ENCODE measurements at places on chromosomes 4 and X.

DNA sequence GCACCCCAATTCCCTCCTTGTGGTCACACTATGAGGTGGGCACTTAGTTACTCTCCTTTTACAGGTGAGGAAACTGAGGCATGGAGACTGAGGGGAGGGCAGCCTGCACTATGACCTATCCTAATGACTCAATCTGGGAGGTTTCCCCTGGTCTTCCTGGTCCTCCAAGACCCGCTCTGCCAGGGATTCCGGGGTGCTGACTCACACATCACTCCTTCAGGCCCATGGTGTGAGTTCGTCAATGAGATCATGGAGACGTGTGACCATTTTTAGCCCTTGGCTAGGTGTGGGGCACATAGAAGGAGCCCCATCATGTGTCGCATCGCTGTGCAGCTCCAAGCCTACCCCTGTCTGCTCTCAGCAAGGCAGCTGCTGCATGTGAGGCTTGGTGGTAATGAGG is 32.4 kb upstream of the BCOR start:
- peaks cover 8% of the 10 kb centered on the region for H3K4me1 ChIP-seq
- no peak overlapping the region for H3K4me3 ChIP-seq
- peaks cover 4% of the 10 kb centered on the region for H3K36me3 ChIP-seq
- no peaks in the 10 kb centered on the region for H3K27me3 ChIP-seq
- no peak overlapping the region for H3K27ac ChIP-seq

DNA sequence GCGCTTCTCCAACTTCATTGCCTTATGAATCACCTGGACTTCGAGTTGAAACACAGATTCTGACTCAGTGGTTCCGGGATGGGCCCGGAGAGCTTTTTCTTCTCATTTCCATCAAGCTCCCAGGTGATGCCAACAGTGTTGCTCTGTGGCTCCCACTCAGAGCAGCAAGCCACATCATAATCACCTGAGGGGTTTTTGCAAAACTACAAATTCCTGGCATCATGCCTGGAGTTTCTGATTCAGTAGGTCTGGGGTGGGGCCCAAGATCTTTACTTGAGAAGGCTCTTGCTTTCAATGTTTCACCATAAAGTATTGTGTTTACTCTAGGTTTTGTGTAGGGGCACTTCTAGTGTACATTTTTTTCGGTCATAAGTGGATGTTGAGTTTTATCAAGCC is 7.0 kb downstream of the MTM1 start:
- H3K4me3 ChIP-seq, result peak overlapping the region; percentile 72
- H3K36me3 ChIP-seq, result peaks cover 17% of the 10 kb centered on the region
- peak overlapping the region; percentile 94 for H3K27ac ChIP-seq

DNA sequence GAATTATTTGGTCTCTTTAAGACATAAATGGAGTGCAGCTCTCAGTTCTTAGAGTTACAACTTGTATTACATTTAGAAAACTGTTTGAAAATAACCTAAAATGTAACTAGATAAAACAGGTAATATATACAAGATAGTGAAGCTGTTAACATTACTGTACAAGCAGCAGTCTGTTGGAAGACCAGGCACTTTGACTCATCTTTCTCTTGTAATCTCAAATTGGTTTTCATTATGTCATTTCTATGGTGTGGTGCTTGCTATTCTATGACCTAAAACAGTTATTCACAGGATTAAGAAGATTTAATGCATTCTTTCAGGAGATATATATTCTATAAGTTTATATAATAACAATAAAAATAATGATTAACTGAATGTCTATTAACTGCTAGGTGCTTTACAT is 282.5 kb upstream of the PITX2 start:
- H3K4me3 ChIP-seq, result no peak overlapping the region
- DNase-seq, result no peak
- H3K36me3 ChIP-seq, result no peaks in the 10 kb centered on the region
- H3K4me1 ChIP-seq, result no peaks in the 10 kb centered on the region
- no peak overlapping the region for H3K27ac ChIP-seq

DNA sequence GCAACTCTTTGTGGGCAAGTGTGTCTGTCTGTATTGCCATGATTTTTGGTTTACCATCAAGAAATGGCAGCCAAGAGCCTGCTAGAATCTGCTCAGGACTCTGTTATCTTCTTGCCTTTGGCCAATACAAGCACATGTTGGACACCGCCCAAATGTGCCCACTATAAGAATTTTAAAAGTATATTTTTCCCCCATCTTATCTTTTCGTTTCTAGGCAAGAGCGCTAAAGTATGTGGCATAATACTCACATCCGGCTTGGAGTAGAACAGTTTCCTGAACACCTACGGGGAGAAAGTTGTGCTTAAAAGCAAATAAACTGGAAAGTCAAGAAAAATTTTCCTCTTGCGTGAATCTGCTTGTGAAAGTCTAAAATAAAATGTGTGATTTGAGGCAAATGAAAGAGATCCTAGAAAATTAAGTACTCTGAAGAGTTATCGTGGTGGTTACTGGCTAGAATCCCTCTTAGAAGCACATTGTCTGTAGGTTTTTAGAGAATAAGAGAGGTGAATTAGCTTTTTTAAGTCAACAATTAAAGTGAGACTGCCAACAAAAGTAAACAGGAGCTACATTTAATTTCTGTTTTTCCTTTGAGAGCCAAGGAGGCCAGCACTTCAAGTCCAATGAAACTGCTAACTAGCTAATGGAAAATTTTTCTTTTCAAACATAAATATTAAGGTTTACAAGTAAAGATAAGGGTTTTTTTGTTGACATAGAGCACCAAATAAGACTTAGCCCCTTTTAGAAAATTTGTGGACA is 220.2 kb downstream of the SOWAHB start:
- H3K36me3 ChIP-seq, result no peaks in the 10 kb centered on the region
- no peak for DNase-seq
- H3K27me3 ChIP-seq, result peaks cover 13% of the 10 kb centered on the region
- no peak overlapping the region for H3K4me3 ChIP-seq
- no peaks in the 10 kb centered on the region for H3K4me1 ChIP-seq

DNA sequence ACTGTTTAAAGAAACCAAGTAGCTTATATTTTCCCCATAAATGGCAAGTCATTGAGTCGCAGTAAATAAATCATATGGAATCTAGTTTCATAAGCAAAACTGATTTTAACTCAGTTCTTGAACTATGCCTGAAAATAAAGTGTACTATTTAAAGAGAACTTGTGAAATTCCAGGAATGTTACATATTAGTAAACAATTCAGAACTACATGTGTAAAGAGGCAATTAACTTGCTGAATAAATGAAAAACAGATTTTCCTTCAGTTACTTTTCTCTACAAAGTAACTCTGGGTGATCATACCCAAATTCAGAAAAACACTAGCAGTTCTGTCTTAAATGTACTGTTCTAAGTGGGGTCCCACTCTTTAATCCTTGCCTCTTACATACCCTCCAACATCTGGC is 236.1 kb upstream of the EDNRA start:
- no peaks in the 10 kb centered on the region for H3K27me3 ChIP-seq
- DNase-seq, result no peak
- no peak overlapping the region for H3K4me3 ChIP-seq
- H3K27ac ChIP-seq, result no peak overlapping the region

GRCh38 chrX:103878466-103879122 is 46.5 kb upstream of the RAB9B start:
- no peak overlapping the region for H3K27ac ChIP-seq
- no peaks in the 10 kb centered on the region for H3K36me3 ChIP-seq
- peaks cover 5% of the 10 kb centered on the region for H3K4me1 ChIP-seq

DNA sequence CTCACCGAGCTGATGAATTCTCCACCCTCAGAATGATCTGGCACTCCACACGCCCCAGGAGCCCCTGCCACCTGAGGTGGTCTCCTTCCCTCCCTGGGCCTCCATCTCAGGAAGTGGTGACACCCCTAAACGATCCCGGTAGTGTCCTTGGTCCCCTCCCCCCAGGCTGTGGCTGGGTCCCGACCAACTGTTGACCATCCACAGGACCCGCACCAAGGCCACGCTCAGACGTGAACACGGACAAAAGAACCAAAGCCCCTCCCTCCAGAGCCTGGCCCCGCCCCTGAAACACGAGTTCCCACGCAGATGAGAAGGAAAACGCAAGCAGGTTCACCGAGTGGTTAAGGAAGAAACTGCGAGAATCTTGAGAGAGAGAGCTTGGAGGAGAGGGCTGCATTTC is 16.6 kb downstream of the LRPAP1 start:
- peaks cover 59% of the 10 kb centered on the region for H3K36me3 ChIP-seq
- no peak overlapping the region for H3K4me3 ChIP-seq
- H3K4me1 ChIP-seq, result no peaks in the 10 kb centered on the region
- no peak overlapping the region for H3K27ac ChIP-seq
- no peaks in the 10 kb centered on the region for H3K27me3 ChIP-seq
- no peak for DNase-seq

GRCh38 chrX:40260146-40260747 is 162.5 kb upstream of the BCOR start:
- peaks cover 1% of the 10 kb centered on the region for H3K27me3 ChIP-seq
- peaks cover 2% of the 10 kb centered on the region for H3K4me1 ChIP-seq
- no peak for DNase-seq

GRCh38 chr4:86818841-86819240 is 30.3 kb downstream of the SLC10A6 start:
- H3K36me3 ChIP-seq, result no peaks in the 10 kb centered on the region
- no peak overlapping the region for H3K4me3 ChIP-seq
- H3K27ac ChIP-seq, result no peak overlapping the region
- no peaks in the 10 kb centered on the region for H3K4me1 ChIP-seq

GRCh38 chrX:10244915-10245622 is 88.3 kb downstream of the CLCN4 start:
- no peak overlapping the region for H3K4me3 ChIP-seq
- H3K4me1 ChIP-seq, result no peaks in the 10 kb centered on the region
- H3K36me3 ChIP-seq, result no peaks in the 10 kb centered on the region
- H3K27me3 ChIP-seq, result no peaks in the 10 kb centered on the region

DNA sequence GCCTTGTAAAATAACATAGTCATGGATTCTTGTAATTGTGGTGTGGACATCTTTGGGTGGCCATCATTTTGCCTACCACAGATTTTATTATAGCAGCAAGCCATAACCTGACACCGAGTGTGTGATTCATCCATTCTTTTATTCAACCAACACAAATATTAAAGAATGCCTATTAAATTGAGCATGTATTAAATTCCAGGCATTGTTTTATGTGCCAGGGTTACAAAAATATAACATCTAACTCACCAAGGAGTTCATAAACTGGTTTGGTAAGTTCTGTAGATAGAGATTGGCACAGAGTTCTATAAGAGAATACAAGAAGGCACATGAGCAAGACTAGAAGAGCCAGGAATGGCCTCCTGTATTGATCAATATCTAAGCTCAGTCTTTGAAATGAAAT is 18.0 kb downstream of the NBDY start:
- no peak for DNase-seq
- H3K27ac ChIP-seq, result no peak overlapping the region
- H3K36me3 ChIP-seq, result peaks cover 39% of the 10 kb centered on the region
- no peak overlapping the region for H3K4me3 ChIP-seq

- H3K36me3 ChIP-seq, result no peaks in the 10 kb centered on the region
- peak overlapping the region; percentile 45 for H3K4me3 ChIP-seq
- peak overlapping the region; percentile 81 for H3K27ac ChIP-seq
- H3K27me3 ChIP-seq, result peaks cover 33% of the 10 kb centered on the region
- peaks cover 15% of the 10 kb centered on the region for H3K4me1 ChIP-seq
- peak; percentile 32 for DNase-seq
Measured at GRCh38 chr4:185587427-185588161, 52.3 kb upstream of the PDLIM3 start.

- H3K4me1 ChIP-seq, result peaks cover 6% of the 10 kb centered on the region
- no peak overlapping the region for H3K4me3 ChIP-seq
- peaks cover 4% of the 10 kb centered on the region for H3K36me3 ChIP-seq
Measured at GRCh38 chrX:66632473-66632872, 6.4 kb downstream of the EDA2R start.

GRCh38 chr4:77579406-77580076 is 26.1 kb upstream of the CXCL13 start:
- H3K4me3 ChIP-seq, result no peak overlapping the region
- peak overlapping the region; percentile 47 for H3K27ac ChIP-seq
- DNase-seq, result no peak
- peaks cover 9% of the 10 kb centered on the region for H3K36me3 ChIP-seq
- peaks cover 42% of the 10 kb centered on the region for H3K4me1 ChIP-seq

DNA sequence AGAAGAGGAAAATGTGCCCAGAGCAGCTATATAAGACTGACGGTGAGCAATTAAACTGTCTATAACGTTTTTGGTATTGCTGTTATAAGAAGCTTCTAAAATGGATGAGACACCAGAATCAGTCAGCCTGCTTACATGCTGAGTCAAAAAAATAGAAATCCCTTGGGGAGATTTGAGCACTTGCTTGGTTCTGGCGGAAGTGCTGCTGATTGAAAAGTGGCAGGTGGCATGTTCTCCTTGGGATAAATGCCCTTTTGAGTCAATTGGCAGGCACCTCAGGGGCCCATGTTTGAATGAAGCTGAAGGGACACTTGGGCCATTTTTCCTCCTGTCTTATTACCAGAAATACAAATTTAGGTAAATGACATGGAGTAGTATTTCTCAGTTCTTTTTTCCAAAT is 148.7 kb downstream of the PTCHD1 start:
- DNase-seq, result no peak
- H3K4me1 ChIP-seq, result no peaks in the 10 kb centered on the region
- no peak overlapping the region for H3K27ac ChIP-seq
- no peaks in the 10 kb centered on the region for H3K36me3 ChIP-seq
